GM12892 (cell line): ENCODE measurements at places on chromosomes 11 and 22.
A peak's percentile ranks its signal among the peaks of the same experiment; 100 is the strongest.

- peak; percentile 58 for DNase-seq
Measured at GRCh38 chr11:66543263-66544107, 2.4 kb downstream of the ZDHHC24 start.

GRCh38 chr11:117071344-117071787 lies 26.9 kb downstream of the SIK3 start:
- DNase-seq: no peak

DNA sequence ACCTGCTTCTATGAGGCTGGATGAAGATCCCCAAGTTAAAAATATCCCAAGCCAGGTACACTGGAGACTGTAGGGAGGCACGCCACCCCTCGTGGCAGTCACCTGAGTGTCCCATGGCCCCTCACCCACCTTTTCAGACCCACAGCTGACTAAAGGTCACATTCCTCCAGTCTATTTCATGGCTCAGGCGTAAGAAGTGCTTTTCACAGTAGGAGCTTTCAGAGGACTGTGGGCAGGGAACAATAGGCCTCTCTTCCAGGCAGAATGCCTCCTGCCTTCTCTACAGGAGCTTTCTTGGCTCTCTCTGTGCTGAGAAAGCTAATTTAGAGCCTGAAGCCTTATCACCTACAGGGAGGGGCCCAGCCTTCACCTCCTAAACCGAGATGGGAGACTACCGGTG lies 73.8 kb downstream of the C11orf58 start:
- DNase-seq: no peak

- DNase-seq: no peak
Measured at GRCh38 chr11:117000014-117000737, 98.1 kb downstream of the SIK3 start.

- no peak for DNase-seq
Measured at GRCh38 chr22:50076646-50077535, 8.3 kb downstream of the MLC1 start.
